Activated CD4-positive, alpha-beta T cell treated with anti-CD3 and anti-CD28 coated beads, Interleukin-2, Interleukin-6, amounts not matched to agents 100 ng/mL and 50 ng/mL, durations not matched to agents 16 hours and 8 hours (primary cell): ENCODE measurements at places on chromosomes 2 and 18.
A peak's percentile ranks its signal among the peaks of the same experiment; 100 is the strongest.

DNA sequence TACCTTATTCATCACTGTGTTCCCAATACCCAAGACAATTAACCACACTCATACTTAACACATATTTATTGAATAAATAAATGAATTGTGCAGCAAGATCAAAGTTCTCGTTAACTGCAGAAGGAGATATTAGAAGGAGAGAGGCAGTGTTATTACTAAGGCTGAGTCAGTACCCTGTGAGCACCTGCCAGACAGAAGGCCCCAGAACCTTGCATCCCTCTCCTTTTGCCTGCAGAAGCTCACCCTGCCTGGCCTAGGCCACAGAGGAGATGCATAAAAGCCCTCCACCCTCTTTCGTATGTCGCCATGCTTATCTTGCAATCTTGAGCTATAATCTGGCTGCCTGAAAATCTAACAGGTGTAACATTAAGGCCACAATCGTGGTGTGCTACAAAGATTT, 20.5 kb upstream of the RNF149 start:
- DNase-seq: no peak

DNA sequence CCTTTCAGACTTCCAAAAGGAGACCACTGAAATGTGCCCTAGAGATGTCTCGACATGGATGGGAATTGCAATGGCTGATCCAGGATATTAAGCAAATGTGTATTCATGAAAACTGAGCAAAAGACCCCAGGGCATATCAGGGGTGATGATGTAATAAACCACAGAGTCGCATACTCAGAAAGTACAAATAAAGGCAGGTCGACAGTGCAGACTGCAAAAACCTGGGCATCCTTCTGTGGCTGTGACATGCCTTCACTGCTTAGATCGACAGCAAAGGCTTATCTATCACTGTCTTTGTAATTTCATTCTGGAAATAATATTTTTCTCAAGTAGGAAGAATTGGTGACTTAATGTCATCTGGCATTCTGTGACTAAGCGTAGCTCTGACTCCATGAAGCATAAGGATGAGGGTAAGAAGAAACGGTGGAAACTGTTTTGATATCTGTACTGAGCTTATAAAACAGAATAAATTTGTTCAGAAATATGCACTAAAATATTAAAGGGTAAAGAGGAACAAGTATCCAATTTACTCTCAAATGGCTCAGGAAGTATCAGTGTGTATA, 115.6 kb upstream of the NRP2 start:
- no peak for DNase-seq

- no peak for DNase-seq
Measured at GRCh38 chr2:446303-446874, 158.5 kb upstream of the ALKAL2 start.

DNA sequence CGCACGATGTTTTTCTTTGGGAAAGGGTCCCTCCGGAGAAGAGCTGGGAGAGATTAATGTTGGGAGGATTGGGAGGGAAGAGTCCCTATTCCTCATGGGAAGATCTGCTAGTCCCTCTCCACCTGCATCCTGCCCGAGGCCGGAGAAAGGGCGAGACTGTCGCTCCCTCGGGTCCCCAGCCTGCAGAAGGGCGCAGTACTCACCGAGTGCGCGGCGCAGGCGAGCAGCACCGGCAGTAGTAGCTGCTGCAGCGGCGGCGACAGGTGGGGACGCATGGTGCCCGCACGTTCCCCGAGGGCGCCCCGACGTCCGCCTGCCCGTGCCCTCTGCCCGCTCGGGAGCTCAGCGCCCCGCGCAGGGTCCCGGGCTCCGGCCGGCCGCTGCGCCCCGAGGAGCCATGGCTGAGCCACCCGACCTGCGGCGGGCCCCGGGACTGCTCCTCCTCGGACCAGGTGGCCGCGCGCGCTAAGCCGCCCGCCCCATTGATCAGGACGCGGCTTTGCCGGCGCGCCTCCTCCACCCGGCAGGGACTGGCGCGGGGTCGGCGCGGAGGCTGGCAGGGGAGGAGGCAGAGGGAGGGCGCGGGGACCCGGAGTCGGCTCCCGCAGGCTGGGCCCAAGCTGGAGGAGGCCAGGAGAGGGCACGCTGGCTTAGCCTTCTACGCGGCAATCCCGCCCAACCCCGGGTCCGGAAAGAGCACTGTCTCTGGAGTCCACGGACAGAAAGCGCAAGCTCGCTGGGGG, at the start of gene SCTR:
Gene SCTR, minus strand, starts transcription at position 532 of the 743 bp plus-strand sequence. Its CDS starts 257 bp downstream, at position 275.
- DNase-seq: no peak

GRCh38 chr2:56182420-56182819, 1.4 kb upstream of the CCDC85A start:
- no peak for DNase-seq

DNA sequence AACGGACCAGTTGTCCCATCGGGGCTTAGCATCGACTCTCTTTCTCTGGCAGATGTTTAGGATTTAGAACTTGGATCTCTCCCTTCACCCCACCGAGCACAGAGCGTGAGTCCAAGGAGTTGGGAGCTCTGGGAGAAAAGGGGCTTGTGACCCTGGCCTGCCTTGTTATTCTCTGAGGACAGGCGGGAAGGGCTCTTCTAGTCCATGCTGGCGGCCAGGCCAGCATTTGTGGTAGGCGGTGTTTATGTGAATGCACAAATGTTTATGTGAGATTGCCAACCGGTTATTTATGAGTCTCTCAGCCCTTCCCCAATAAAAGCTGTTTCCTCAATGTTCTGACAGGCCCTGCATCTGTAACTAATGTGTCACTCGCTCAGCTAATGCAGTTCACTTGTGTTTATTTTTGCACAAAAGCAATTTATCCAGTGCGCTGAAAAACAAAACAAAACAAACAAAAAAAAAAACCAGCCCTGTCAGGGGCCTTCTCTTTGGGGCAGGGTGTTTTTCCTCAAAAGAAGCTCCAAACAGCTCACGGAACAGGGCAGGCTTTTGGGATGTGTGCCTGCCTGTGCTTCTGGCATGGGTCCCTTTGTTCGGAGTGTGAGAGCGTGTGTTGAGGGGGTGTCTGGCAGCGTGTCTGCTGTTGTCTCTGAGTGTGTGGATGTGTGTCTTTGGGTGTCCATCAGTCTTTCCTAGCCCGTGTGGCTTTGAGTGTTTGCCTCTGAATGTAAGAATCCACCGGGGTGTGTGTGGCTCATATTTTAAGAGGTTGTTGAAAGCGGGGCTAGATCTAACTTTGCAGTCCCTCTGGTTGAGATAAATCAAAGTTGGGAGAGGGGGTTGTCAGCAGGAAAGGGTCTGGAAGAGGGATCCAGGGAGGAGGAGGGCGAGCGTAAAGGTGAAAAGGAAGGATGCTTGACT, 52.8 kb upstream of the HAAO start:
- no peak for DNase-seq

GRCh38 chr2:101339266-101339880, 30.9 kb upstream of the RNF149 start:
- no peak for DNase-seq

DNA sequence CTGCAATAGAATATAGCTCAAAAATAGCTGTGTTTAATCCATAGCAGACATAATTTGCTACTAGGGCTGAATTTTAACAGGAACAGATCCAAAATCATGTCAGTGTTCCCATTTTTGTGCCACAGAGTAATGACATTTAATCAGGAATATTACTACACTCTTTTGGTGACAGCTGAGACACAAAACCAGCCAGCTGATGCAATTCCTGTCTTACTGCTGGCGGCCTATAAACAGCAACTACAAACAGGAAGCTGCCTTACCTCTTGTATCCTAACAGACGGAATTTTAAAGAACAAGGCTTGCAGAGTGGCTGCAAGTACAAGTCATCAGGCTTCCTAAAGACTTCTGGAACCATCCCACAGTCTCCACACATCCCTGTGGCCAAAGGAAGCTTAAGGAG, 218.1 kb downstream of the ZNF521 start:
- DNase-seq: no peak

- no peak for DNase-seq
Measured at GRCh38 chr18:26271917-26272549, 45.8 kb downstream of the TAF4B start.

DNA sequence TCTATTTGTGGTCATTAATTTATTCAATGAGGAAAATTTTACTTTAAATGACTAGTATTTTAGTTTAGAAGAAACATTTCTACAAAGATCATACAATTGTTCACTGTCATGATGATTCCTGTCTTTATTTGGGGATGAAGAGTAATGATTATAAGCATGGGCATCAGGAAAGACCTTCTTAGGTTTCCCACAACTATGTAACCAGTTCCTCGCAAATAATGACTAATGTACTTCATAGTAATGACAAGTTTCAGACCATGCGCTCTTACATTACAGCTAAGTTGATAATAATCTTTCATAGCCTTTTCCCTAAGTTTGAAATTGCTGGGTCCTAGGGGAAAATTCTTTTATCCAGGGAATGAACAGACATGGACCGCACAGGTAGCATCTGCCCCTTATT, 90.5 kb downstream of the MYO5B start:
- DNase-seq: no peak

DNA sequence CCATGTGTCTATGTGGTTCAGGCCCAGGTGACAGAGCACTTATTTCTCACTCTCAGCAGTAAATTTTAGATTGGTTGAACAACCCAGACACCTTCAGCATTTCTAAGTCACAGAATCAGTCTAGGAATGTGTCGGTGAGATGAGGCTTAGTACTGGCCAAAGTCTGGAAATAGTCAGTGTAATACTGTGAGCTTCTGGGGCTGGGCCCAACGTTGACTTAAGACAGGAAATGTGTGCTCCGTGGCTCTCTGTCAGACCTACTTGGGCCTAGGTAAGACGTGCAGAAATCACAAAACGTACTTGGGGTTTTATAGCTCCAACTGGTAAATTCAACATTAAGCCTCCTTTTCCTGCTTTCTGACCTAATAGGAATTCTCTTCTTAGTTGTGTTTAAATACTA, 160.3 kb upstream of the COL3A1 start:
- DNase-seq: no peak

- peak; percentile 63 for DNase-seq
Measured at GRCh38 chr2:85409845-85410583, at the start of gene CAPG. Gene CAPG (minus strand): TSS chr2:85410366. CDS start chr2:85402145, 8,221 bp downstream.

DNA sequence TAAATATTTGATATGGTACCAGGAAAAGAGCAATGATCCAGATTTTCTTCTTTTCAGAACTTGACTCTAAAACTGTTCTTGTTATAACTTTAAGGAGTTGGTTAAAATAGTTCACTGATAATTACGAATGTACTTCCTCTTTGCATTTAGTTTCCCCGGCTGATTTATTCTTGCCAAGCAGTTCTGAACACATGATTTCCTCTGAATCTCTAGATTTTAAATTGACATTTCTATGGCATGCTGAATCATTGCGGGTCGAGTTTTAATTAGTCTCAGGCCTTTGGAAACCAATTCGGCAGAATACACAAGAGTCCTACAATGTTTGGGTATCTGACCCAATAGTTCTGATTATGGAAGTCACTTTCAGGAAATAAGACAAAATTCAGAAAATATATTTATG, 37.3 kb upstream of the DNAH7 start:
- DNase-seq: no peak

- no peak for DNase-seq
Measured at GRCh38 chr2:85523062-85523902, 15.7 kb upstream of the MAT2A start.

GRCh38 chr2:58035352-58035751, 11.3 kb upstream of the VRK2 start:
- peak; percentile 6 for DNase-seq
